Karpas-422 (cell line): ENCODE measurements at places on chromosomes 1 and 21.

- DNase-seq = no peak
Measured at GRCh38 chr1:15053153-15053552, 100.4 kb upstream of the TMEM51 start.

DNA sequence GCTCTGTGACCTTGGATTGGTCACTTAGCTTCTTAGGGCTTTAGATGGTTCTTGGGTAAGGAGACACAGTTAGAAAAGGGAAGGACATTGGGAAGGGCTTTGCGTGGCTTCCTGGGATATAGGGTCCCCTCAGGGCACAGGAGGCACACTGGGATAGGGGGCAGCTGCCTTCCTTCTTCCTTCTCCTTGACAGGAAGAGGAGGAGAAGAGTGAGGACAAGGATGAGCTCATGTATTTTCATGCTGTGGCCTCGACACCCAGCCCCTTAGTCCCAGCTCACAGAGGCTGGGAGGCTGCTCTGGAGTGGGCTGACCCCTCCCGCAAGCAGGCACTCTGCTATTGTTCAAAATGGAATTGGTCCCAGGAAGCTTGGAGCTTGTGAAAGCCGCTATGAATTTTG, 45.7 kb upstream of the POU3F1 start:
- DNase-seq = no peak

- no peak for DNase-seq
Measured at GRCh38 chr1:190212450-190212849, 265.2 kb downstream of the BRINP3 start.

- no peak for DNase-seq
Measured at GRCh38 chr1:113534130-113534817, 144.0 kb downstream of the MAGI3 start.
